ENCODE measurements at places on chromosomes 12 and 14. TPM values are rescaled to one million over a fixed set of nuclear protein-coding genes. Genes with fewer than 3 reads are reported as not detected.

DNA sequence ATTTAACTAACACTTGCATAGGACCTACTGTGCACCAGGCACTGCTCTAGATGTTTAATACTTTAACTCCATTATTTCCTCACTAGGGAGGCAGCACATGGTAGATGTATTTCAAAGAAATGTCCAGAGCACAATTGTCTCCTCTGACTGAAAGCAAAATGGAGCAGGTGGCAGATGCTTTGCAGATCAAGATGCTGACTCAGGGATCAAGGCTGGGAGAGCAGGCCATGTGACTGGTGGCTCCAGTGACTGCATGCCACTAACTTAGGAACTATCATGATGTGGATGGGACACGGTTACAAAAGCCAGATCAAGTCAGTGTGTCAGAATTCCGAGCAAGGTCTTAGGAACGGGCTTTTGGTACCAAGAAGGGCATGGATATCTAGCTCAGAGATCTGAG, 28.2 kb downstream of the SERPINA11 start:
- no peak overlapping the region for H3K4me3 ChIP-seq
- peaks cover 12% of the 10 kb centered on the region for H3K27me3 ChIP-seq
- H3K4me1 ChIP-seq: no peaks in the 10 kb centered on the region
- no peaks in the 10 kb centered on the region for H3K36me3 ChIP-seq

DNA sequence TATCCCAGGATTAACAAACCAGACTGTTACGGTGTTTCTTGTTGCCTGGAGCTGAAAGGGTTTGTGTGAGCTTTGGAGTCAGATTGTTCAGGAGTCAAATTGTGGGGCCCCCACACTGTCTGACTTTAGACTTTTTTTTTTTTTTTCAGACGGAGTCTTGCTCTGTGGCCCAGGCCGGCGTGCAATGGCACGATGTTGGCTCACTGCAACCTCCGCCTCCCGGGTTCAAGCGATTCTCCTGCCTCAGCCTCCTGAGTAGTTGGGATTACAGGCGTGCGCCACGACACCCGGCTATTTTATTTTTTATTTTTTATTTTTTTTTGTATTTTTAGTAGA, 847 bp downstream of the TSFM start:
- peaks cover 10% of the 10 kb centered on the region for H3K4me1 ChIP-seq
- DNase-seq: no peak
- peak overlapping the region; percentile 83 for H3K4me3 ChIP-seq
- peak overlapping the region; percentile 39 for H3K27ac ChIP-seq
- H3K27me3 ChIP-seq: no peaks in the 10 kb centered on the region

DNA sequence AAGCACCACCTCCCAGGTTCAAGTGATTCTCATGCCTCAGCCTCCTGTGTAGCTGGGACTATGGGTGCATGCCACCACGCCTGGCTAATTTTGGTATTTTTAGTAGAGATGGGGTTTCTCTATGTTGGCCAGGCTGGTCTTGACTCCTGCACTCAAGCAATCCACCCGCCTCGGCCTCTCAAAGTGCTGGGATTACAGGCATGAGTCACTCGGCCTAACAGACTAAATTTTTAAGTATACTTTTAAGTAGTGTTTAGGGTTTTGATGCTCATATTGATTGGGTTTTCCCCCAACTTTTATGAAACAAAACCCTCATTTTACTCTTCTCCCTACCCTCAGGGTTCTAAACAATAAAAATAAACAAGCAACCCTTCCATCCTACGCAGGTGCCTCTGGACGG, 5.5 kb downstream of the MYO1A start:
- H3K4me1 ChIP-seq: peaks cover 11% of the 10 kb centered on the region
- no peaks in the 10 kb centered on the region for H3K36me3 ChIP-seq
- no peak overlapping the region for H3K27ac ChIP-seq
- DNase-seq: no peak

DNA sequence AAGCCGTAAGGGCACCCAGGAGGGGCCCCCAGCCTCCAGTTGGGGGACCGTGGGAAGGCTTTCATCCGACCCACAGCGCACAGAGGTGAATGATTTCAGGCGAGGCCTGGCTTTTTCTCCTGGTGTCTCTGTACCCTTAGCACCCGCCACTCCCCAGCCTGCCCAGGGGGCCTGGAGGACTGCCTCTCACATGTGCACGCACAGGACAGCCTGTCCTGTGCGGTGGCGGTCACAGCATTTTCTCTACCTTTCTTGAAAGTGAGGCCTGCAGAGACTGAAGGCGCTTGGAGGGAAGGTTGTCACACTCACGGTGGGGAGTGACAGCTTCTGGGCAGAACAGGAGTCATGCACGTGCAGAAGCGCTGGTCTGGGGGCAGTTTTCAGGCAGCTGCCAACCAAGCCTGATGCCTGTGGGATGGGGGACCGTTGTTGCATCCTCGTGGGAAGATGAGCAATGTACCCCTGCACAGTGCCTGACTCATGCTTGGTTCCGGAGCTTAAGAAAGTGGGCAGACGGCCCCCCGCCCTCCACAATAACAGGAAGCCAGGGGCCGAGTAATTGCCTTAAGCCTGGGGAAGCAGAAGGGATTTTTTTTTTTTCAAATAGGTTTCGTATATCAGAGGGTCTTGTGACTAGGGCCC, 148.1 kb downstream of the TSPAN9 start:
- peaks cover 50% of the 10 kb centered on the region for H3K4me1 ChIP-seq
- H3K36me3 ChIP-seq: peaks cover 33% of the 10 kb centered on the region
- DNase-seq: peak; percentile 97
- no peaks in the 10 kb centered on the region for H3K27me3 ChIP-seq

- no peak for DNase-seq
- H3K4me1 ChIP-seq: no peaks in the 10 kb centered on the region
- H3K4me3 ChIP-seq: no peak overlapping the region
- H3K27ac ChIP-seq: no peak overlapping the region
- H3K36me3 ChIP-seq: peaks cover 93% of the 10 kb centered on the region
Observed at GRCh38 chr12:76057326-76057725, 25.8 kb upstream of the PHLDA1 start.

GRCh38 chr14:58752771-58753201, 115.0 kb downstream of the DACT1 start:
- no peaks in the 10 kb centered on the region for H3K36me3 ChIP-seq
- H3K4me3 ChIP-seq: no peak overlapping the region
- H3K27ac ChIP-seq: no peak overlapping the region
- DNase-seq: peak; percentile 60
- peaks cover 31% of the 10 kb centered on the region for H3K4me1 ChIP-seq

DNA sequence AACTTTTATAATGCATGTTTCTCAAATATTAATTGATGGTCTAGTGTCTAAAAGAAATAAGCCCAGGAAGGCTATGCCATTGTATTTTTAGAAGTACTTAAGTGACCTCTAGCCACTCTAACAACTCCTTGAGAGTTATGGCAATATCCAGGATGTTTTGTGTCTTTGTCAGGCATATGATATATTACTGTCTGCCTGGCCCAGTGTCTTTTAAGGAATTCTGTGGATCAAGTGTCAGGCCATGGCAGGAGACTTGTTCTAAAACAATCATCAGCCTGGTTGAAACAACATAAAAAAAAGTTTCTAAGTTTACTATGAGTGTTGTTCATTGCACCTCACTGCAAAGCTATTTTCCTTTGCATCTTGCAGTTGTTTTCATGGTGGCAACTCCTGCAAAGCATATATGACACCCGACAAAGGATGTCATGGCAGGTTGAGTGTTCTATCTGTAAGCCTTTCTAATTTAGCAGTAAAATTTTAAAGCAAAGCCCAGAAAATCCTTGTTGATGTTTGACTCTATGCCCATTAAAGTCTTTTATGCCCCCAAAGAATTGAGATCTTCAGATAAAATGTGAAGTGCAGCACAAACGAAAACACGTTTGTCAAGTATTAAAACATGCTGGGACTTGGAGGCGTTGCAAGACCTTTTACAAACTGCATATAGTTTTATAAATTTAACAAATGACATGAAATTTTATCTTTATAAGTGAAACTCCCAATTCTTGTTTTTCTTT, 89.5 kb upstream of the SLC38A2 start:
- DNase-seq: no peak
- peaks cover 2% of the 10 kb centered on the region for H3K4me1 ChIP-seq
- no peak overlapping the region for H3K27ac ChIP-seq
- no peak overlapping the region for H3K4me3 ChIP-seq
- no peaks in the 10 kb centered on the region for H3K27me3 ChIP-seq

DNA sequence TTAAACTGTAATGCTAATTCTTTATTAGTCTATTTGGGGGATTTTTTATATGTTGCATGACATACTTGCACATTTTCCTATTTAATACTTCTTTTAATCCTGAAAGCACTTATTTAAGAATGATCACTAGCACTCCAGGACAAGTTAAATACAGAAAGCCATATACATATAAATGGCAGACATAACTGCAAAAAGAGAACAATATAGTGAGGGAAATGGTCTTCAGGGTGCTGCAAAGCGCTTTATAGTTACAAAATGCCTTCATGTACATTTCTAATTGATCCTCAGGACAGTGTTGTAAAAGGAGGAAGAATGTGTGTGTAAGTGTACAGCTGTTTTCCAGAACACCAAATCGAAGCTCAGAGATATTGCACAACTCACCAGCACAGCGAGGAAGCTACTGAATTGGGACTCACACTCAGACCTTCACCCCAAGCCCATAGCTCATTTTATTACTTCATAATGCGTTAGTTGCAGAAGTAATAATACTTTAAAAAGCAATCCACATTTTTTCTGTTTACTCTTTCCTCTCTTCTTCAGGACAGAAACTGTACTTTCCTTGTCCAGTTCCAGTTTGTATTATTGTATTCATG, 428.2 kb downstream of the RAD51B start:
- no peaks in the 10 kb centered on the region for H3K36me3 ChIP-seq
- no peak overlapping the region for H3K4me3 ChIP-seq
- H3K27ac ChIP-seq: peak overlapping the region; percentile 97
- H3K27me3 ChIP-seq: no peaks in the 10 kb centered on the region

GRCh38 chr14:22540293-22540692, 48.7 kb downstream of the DAD1 start:
- no peak overlapping the region for H3K4me3 ChIP-seq
- no peak overlapping the region for H3K27ac ChIP-seq
- H3K27me3 ChIP-seq: no peaks in the 10 kb centered on the region
- peaks cover 30% of the 10 kb centered on the region for H3K4me1 ChIP-seq
- peaks cover 8% of the 10 kb centered on the region for H3K36me3 ChIP-seq

GRCh38 chr14:95228240-95228639, 70.9 kb upstream of the DICER1 start:
- H3K4me3 ChIP-seq: no peak overlapping the region
- DNase-seq: no peak
- H3K27ac ChIP-seq: peak overlapping the region; percentile 93
- no peaks in the 10 kb centered on the region for H3K27me3 ChIP-seq

GRCh38 chr12:69569236-69569635, 16.0 kb upstream of the CCT2 start:
- DNase-seq: no peak
- H3K27me3 ChIP-seq: no peaks in the 10 kb centered on the region
- H3K4me1 ChIP-seq: no peaks in the 10 kb centered on the region
- H3K4me3 ChIP-seq: no peak overlapping the region

GRCh38 chr12:115752913-115753726, 524.4 kb downstream of the MED13L start:
- no peak overlapping the region for H3K4me3 ChIP-seq
- H3K36me3 ChIP-seq: no peaks in the 10 kb centered on the region
- peak; percentile 13 for DNase-seq
- no peak overlapping the region for H3K27ac ChIP-seq
- H3K27me3 ChIP-seq: peaks cover 20% of the 10 kb centered on the region

DNA sequence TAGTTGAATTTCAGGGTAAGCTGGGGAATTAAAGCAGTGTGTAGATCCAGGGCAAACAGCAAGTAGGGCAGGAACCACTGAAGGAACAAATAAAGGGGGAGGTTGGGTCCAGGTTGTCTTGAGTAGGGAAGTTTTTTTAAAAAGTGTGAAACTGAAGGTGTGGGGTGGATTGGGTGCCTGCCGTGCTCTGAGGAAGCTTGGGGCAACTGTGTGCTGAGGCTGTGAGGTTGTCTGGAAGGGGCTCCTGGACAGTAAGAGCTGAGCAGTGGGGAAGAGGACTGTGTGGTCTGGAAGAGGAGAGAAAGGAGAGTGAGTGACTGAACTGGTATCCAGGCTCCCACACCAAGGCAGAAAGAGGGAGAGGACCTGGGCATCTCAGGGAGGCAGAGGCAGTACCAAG, 10.9 kb upstream of the GPR162 start:
- no peak for DNase-seq
- H3K4me1 ChIP-seq: no peaks in the 10 kb centered on the region

DNA sequence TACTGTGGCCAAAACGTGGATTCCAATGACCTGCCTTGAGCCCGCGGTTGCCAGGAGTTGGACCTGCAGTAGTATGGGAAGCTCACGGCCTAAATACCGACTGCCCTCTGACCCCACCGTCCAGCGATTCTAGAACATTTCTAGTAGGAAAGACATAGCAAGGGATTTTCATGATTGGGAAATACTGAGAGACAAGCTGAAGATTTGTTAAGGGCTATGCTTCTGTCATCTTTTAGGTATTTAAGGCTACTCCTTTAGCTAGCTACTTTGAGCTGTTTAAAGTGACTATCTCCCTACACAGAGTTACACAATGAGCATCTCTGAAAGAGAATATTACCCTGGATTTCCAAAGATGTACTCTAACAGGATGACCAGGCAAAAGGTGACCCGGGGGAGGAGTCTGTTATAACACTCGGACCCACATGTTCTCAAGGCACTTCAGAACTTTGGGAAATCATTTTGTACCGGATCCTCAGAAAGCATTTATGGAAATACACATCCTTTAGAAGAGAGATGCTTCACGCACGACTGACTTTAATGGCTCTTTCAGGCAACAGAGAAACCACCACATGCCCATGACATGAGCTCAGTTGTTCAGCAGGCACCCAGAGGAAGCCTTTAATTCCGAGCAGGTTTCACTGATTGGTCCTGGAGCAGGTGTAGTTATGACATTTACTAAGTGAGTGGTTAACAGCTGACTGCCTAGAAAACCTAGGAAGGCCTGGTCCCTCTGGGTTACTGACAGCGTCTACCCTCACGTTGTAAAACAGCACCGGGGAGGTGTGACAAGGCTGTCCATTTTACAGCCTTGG, 4.2 kb downstream of the BAG5 start:
- peak; percentile 59 for DNase-seq
- no peak overlapping the region for H3K4me3 ChIP-seq
- no peaks in the 10 kb centered on the region for H3K27me3 ChIP-seq
- peaks cover 14% of the 10 kb centered on the region for H3K4me1 ChIP-seq
- H3K27ac ChIP-seq: peak overlapping the region; percentile 58

DNA sequence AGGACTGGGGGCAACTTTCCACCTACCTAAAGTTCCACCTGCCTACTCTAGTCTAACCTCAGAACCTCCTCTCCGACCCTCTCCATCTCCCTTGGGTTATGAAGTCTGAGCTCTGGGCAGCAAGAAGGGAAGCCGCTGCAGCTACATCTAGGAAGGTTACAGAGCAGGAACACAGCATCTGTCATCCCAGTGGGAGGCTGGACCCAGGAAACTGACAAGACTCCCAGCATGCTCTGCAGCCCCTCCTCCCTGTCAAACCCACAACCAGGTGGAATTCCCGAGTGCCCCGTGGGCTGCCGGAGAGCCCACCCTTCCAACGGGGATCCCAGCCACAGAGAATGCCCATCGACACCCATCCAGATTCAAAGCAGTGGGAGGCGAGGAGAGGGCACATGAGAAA, 2.1 kb downstream of the TESC start:
- H3K27ac ChIP-seq: no peak overlapping the region
- H3K36me3 ChIP-seq: no peaks in the 10 kb centered on the region
- H3K27me3 ChIP-seq: peaks cover 25% of the 10 kb centered on the region
- H3K4me3 ChIP-seq: no peak overlapping the region

Gene GLI1
- total RNA-seq: 174 TPM

Gene EPYC
- not detected for total RNA-seq

Gene PRPH
- total RNA-seq: 3.9 TPM

Gene MGAT4C
- 0.03 TPM for total RNA-seq

Gene ESPL1
- 29.5 TPM for total RNA-seq

Gene YLPM1
- 43.9 TPM for total RNA-seq

All from SJCRH30 (cell line).